ENCODE measurements at places on chromosomes 3 and 15. TPM values are rescaled to one million over a fixed set of nuclear protein-coding genes. Genes with fewer than 3 reads are reported as not detected.

DNA sequence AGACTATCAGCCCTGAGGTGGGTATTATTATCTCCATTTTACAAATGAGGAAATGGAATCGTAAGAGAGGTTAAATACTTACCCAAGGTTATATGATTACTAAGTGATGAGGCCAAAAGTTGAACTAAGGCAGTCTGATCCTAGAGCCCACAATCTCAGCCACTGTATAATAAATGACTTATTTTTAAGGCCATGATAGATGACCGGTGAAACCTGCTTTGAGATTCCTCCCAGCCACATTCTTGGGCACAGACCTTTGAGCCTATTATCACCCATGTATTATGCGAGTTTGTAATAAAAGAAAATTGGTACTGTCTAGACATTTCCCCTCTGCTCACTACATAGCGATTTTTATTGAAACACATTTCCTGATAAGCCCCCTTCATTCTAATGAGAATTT is 37.4 kb downstream of the POLQ start:
- no peaks in the 10 kb centered on the region for H3K27me3 ChIP-seq
- H3K4me3 ChIP-seq, result no peak overlapping the region
- no peaks in the 10 kb centered on the region for H3K36me3 ChIP-seq
- no peak for DNase-seq
- no peak overlapping the region for H3K27ac ChIP-seq

DNA sequence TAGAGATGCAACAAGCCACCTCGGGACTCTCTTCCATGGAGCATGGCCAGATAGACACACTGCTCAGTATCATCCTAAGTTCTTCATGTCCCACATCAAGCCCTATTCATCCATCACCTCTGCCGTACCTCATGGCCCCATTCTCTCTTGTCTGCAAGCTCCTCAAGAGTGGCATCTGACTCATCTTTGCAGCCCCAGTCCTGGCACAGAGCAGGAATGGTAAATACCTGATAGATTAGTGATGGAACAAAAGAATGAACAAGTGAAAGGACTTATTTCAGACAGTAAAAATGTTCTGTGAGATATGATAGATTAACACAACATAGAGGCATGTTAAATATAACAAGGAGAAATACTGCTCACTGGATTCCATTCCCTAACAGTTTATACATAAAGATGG is 176.4 kb downstream of the ISL2 start:
- H3K36me3 ChIP-seq, result no peaks in the 10 kb centered on the region
- H3K27ac ChIP-seq, result no peak overlapping the region
- no peaks in the 10 kb centered on the region for H3K4me1 ChIP-seq
- DNase-seq, result no peak

The P2RY1 gene
- total RNA-seq, result 3.1 TPM

- H3K27ac ChIP-seq, result no peak overlapping the region
- no peaks in the 10 kb centered on the region for H3K27me3 ChIP-seq
- no peak overlapping the region for H3K4me3 ChIP-seq
- peaks cover 4% of the 10 kb centered on the region for H3K36me3 ChIP-seq
- peaks cover 3% of the 10 kb centered on the region for H3K4me1 ChIP-seq
These were observed 24.6 kb upstream of the ANPEP start for GRCh38 chr15:89839167-89839810.

The TRH gene
- total RNA-seq, result not detected

GRCh38 chr15:67914537-67915460 is 75.0 kb upstream of the RNU6-1 start:
- no peaks in the 10 kb centered on the region for H3K27me3 ChIP-seq
- H3K27ac ChIP-seq, result peak overlapping the region; percentile 72
- no peak overlapping the region for H3K4me3 ChIP-seq
- DNase-seq, result peak; percentile 77

The CHSY1 gene
- 78.4 TPM for total RNA-seq

DNA sequence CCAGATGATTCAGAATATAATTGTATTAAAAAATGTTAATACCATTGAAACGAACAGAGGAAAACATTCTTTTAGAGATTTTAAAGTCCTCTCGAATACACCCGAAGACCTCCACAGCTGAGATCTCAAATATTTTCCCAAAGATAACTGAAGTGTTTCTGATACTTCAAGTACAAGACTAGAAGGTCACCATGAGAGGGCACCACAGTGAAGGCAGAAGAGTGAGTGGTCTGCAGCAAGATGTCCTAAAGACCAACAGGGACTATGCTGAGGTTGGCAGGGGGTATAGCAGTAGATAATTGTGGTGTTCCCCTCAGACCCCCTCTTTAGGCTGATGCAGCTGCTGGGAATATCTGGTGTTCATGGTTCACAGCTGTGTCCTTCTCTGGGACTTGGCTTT is 156.5 kb downstream of the PDCD6IP start:
- H3K4me1 ChIP-seq, result no peaks in the 10 kb centered on the region
- H3K27ac ChIP-seq, result no peak overlapping the region
- H3K4me3 ChIP-seq, result no peak overlapping the region
- DNase-seq, result no peak
- H3K27me3 ChIP-seq, result no peaks in the 10 kb centered on the region
- no peaks in the 10 kb centered on the region for H3K36me3 ChIP-seq

GRCh38 chr3:27713435-27714145 is 8.5 kb downstream of the EOMES start:
- H3K4me1 ChIP-seq, result peaks cover 5% of the 10 kb centered on the region
- no peaks in the 10 kb centered on the region for H3K36me3 ChIP-seq
- H3K27me3 ChIP-seq, result no peaks in the 10 kb centered on the region
- H3K4me3 ChIP-seq, result peak overlapping the region; percentile 44
- H3K27ac ChIP-seq, result no peak overlapping the region
- no peak for DNase-seq

- DNase-seq, result no peak
- no peaks in the 10 kb centered on the region for H3K4me1 ChIP-seq
- no peak overlapping the region for H3K27ac ChIP-seq
- H3K4me3 ChIP-seq, result no peak overlapping the region
- H3K36me3 ChIP-seq, result peaks cover 3% of the 10 kb centered on the region
- H3K27me3 ChIP-seq, result no peaks in the 10 kb centered on the region
These were observed 1.5 kb upstream of the PLXNB1 start for GRCh38 chr3:48431224-48432029.

DNA sequence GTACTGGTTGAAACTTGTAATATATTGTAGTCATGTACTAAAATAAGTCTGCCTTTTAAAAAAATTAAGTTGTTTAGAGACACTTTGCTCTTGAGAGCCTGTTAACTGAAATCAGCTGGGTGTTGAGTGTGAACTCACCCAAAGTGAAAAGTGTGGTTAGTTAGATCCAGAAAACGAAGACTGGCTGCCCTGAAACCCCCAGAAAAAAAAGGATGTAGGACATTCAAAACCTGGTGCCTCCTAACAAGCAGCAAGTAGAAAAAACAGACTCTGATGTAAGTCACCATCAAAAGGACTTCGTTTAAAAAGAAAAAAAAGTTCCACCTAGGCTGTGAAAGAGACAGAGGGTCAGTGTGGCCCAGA is 40.8 kb downstream of the UMPS start:
- H3K36me3 ChIP-seq, result no peaks in the 10 kb centered on the region
- H3K4me1 ChIP-seq, result no peaks in the 10 kb centered on the region
- no peaks in the 10 kb centered on the region for H3K27me3 ChIP-seq
- H3K27ac ChIP-seq, result no peak overlapping the region
- no peak overlapping the region for H3K4me3 ChIP-seq

DNA sequence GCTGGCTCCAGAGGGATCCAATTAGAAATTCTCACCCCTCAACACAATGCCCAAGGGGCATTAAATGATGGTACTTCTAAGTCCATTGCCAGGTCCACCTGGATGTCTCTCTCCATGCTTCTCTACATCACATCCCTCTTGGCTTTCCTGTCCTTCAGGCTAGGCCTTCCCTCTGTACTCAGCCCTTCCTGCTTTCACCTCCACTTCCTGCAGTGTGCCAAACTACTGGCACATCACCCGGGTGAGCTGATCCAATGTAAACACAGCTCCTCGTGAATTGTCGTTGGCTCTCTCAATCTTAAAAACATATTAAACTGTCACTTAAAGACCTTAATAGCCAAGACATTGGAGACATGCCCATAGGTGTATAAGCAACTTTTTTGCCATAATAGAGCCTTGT is 4.0 kb downstream of the LMCD1 start:
- H3K4me1 ChIP-seq, result peaks cover 4% of the 10 kb centered on the region
- H3K27ac ChIP-seq, result peak overlapping the region; percentile 66
- DNase-seq, result peak; percentile 51
- peak overlapping the region; percentile 90 for H3K4me3 ChIP-seq
- peaks cover 8% of the 10 kb centered on the region for H3K36me3 ChIP-seq

DNA sequence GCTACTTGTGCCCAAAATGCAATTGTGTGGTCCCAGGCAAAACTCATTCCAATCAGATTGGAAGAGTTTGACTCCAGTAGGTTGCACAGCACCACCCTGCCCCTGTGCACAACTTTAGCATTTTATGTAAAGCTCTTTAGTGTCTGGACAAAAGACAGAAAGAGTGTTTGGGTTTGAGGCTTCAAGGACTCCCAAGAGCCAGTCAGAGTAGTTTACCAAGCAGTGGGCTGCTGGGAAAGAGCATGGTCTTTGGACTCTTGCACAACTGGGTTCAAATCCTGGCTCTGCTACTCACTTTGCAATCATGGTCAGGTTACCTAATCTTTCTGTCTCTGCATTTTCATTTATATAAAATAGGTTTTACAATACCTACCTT is 75.8 kb upstream of the UMPS start:
- no peaks in the 10 kb centered on the region for H3K4me1 ChIP-seq
- no peak for DNase-seq

The MAPKAPK3 gene
- 24.8 TPM for total RNA-seq

- no peak for DNase-seq
- H3K27me3 ChIP-seq, result no peaks in the 10 kb centered on the region
- no peak overlapping the region for H3K4me3 ChIP-seq
- H3K36me3 ChIP-seq, result no peaks in the 10 kb centered on the region
- no peaks in the 10 kb centered on the region for H3K4me1 ChIP-seq
- H3K27ac ChIP-seq, result no peak overlapping the region
These were observed 121.2 kb downstream of the TLE3 start for GRCh38 chr15:69976366-69976994.

- H3K4me3 ChIP-seq, result no peak overlapping the region
- H3K27me3 ChIP-seq, result no peaks in the 10 kb centered on the region
- no peak overlapping the region for H3K27ac ChIP-seq
- H3K4me1 ChIP-seq, result no peaks in the 10 kb centered on the region
- peaks cover 3% of the 10 kb centered on the region for H3K36me3 ChIP-seq
- no peak for DNase-seq
These were observed 106.0 kb downstream of the ARPP21 start for GRCh38 chr3:35745351-35745750.

The UNC13C gene
- 2.1 TPM for total RNA-seq

GRCh38 chr3:136135039-136135802 is 60.9 kb downstream of the MSL2 start:
- H3K4me3 ChIP-seq, result no peak overlapping the region
- H3K36me3 ChIP-seq, result peaks cover 2% of the 10 kb centered on the region
- no peaks in the 10 kb centered on the region for H3K27me3 ChIP-seq
- no peak for DNase-seq

DNA sequence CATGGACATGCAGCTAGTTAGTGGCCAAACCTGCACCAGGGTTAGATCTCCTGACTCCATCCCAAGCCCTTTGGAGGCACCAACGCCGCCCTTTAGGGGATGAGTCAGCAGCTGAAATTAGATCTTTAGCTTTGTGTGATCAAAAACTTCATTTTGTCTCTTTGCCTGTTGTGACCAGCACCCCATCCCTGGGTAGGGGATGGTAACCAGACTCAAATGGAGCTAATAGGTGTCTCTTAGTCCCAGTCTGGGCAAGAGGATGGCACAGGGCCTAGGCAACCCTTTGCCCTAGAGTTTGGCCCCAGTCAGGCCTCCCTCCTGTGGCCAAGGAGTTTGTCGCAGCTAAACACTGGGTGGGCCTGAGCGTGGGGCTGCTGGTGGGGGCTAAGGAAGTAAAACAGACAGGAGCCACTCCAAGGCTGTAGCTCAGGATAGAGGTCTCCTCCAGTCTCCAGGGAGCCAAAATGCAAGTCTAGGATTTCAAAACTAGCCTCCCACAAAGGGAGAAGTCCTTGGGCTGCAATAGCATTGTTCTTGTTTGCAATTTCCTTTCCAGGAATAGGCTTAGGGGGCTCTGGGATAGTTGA is 105.1 kb downstream of the CPN2 start:
- no peak overlapping the region for H3K27ac ChIP-seq
- H3K27me3 ChIP-seq, result no peaks in the 10 kb centered on the region
- no peak overlapping the region for H3K4me3 ChIP-seq
- no peaks in the 10 kb centered on the region for H3K4me1 ChIP-seq
- no peak for DNase-seq

The PAK6 gene
- 0.81 TPM for total RNA-seq

The TGM5 gene
- total RNA-seq, result 0.84 TPM

DNA sequence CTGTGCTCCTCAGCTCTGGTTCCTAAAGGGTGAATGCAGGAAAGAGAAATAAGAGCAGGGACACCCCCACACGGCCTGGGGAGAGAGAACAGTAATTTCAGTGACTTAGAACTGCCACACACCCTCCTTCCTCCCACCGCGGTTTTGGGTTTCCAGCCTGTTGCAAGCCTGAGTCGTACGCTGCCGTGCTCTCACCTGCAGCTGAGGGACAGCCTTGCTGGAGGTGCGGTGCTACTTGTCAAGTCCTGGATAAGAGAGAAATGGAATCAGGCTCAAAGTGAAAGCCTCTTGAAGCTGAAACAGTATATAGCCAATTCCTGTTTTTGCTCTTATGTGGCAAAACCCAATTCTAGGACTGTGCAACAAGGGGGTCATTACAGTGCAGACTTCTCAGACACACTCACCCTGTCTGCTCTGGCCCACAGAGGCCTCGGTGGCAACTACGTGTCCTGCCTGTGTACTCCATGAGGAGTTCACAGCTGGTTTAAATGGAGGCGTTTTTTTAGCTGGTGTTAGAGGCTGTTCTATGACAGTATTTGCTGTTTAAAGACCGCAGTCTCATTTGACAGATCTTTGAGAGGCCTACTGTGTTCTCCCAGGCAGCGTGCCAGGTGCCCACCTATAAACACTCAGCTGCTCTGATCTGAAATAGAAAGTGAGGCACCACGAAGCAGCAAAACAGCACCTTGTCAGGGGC is 42.9 kb downstream of the TBC1D2B start:
- no peak for DNase-seq
- H3K4me3 ChIP-seq, result no peak overlapping the region
- no peak overlapping the region for H3K27ac ChIP-seq
- no peaks in the 10 kb centered on the region for H3K27me3 ChIP-seq

DNA sequence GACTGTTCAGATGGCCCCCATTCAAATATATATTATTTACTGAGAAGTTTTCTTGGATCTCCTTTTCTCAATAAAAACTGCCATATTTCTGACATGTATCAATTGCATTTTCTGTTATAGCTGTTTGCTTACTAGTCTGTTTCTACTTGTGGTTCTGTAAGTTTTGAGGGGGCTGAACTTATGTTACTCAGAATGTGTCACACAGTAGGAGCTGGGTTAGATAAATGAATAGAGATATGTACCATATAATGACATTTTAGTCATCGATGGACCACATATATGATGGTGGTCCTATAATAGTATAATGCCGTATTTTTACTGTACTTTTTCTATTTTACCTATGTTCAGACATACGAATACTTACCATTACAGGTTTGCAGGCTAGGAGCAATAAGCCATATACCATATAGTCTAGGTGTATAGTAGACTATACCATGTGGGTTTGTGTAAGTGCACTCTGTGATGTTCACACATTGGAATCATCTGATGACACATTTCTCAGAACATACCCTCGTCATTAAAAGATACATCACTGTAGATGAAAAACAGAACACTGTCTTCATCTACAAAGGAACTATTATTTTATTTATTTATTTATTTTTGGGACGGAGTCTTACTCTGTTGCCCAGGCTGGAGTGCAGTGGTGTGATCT is 22.3 kb downstream of the PPP4R2 start:
- H3K27me3 ChIP-seq, result no peaks in the 10 kb centered on the region
- H3K4me3 ChIP-seq, result no peak overlapping the region
- H3K27ac ChIP-seq, result no peak overlapping the region

Data from aorta (tissue), 5 donors.